Urothelium cell line (cell line): ENCODE measurements at places on chromosomes 2 and 18.
A peak's percentile ranks its signal among the peaks of the same experiment; 100 is the strongest.

DNA sequence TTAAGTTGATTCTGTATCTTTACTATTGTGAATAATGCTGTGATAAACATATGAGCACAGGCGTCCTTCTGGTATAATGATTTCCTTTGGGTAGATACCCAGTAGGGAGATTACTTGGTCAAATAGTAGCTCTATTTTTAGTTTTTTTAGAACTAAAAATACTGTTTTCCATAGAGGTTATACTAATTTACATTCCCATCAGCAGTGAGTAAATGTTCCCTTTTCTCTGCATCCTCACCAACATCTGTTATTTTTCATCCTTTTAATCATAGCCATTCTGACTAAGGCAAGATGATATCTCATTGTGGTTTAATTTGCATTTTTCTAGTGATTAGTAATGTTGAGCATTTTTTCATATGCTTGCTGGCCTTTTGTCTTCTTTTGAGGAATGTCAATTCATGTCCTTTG lies 35.1 kb downstream of the PMS1 start:
- DNase-seq = no peak

DNA sequence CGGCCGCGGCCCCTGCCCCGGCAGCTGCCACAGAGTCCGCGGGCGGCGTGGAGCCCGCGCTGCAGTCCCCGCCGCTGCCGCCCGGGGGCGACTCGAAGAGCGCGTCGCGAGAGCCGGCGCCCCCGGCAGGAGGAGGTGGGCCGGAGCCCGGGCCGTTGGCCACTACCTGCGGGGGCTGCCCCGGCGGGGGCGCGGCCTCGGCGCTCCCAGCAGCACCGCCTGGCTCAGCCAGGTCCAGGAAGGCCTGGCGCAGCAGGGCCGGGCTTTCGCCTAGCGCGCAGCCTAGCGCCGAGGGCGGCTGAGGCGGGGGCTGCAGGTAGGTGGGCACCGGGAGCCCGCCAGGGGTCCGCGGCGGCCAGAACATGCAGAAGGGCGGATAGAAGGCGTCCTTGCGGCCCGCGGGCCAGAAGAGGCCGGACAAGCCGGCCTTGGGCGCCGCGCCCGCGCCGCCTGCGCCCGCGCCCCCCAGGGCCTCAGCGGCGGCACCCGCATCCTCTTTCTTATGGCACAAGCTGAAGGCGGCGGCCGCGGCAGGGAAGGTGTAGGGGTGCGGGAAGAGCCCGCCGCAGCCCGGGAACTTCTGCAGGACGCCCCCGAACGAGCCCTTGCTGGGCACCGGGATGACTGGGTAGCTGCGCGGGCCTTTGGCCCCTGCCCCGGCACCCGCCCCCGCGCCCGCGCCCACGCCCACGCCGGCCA lies 3.9 kb downstream of the SKOR2 start:
- DNase-seq = peak; percentile 10

DNA sequence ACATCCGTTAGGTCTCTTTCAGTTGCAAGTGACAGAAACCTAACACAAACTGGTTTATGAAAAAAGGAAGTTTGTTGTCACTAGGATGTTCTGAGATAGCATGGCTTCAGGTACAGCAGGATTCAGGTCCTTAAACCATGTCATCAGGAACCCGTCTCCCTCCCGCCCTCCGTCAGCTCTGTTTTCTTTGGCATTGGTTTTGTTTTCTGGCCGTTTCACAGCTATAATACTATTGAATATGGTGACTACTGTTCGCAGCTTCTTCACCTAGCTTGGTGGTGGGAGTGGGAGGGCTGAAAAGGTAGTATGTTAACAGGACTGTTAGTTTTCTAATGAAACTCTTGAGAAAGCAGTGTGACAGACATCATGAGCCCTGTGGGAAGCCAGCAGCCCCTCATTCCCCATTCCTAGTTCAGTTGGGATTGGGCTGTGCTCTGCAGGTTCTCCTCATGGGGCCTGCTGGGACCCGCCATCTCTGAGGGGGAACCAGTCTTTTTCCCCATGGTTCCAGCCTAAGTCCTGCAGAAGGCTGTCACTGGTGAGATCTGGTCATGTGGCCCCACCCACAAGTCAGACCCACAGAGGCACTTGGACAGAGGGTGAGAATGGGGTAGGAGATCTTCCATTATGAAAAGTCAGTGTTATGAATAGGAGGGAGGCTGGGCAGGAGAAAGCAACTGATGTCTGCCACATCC lies 12.1 kb downstream of the PTMA start:
- DNase-seq = no peak

- DNase-seq = no peak
Observed at GRCh38 chr2:217846321-217846743, 156.5 kb downstream of the TNS1 start.

DNA sequence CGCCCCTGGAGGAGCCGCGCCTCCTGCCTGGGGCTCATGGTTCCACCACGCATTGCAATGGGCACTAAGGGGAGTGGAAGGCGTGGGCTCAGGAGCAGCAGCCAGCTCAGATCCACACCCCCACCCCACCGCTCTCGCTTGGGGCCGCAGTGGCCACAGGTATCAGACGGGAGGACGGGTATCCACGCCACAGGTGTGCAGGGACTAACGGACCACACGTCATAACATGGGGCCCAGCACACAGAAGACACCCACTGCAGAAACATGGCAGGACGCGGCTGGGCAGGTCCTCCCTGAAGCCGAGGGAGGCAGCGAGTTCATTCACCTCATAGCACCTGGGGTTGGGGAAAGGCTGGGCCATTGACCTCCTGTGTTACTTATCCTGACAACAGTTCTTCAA lies 13.0 kb downstream of the HDAC4 start:
- DNase-seq = no peak

DNA sequence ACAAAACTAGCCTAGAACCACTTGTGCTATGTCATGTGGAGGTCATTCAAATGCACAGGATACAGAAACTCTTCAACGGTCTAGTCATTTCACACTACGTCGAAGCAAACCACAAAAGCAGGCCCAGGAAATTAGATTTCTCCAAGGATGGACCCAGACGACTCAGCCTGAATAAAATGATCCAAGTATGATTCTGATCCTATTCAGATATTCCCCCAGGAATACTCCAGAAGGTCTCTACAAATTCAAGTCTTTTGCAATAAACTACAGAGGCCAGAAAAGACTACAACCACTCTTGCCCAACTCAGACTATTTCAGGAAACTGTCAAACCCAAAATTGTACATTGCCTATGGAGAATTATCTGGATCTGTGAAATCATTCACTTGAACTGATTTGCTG lies 422.5 kb downstream of the METTL4 start:
- DNase-seq = no peak

- DNase-seq = no peak
Observed at GRCh38 chr2:100840519-100840918, 20.6 kb downstream of the NPAS2 start.

GRCh38 chr2:99152199-99152895 lies 2.4 kb downstream of the TSGA10 start:
- DNase-seq = no peak

GRCh38 chr18:58937071-58937886 lies 72.6 kb downstream of the ZNF532 start:
- DNase-seq = no peak

- no peak for DNase-seq
Observed at GRCh38 chr2:20451761-20452499, 5.1 kb downstream of the RHOB start.

DNA sequence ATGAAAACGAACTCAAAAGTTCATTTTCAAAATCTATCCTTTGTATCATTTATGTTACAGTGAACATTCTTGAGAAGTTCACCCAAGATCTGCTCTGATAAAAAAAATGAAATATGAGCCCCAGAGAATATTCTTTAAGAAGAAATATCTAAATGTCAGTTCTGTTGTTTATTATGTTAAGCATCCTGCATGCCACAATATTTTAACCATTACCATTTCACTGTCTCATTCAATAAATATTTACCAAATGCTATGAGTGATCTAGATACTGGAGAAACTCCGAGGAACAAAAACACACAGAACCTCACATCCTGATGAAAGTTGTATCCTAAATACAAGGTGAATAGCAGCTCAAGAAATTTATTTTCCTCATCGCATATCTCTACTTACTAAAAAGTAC lies 170.2 kb downstream of the ZNF385B start:
- no peak for DNase-seq

GRCh38 chr2:21183306-21183705 lies 59.5 kb downstream of the TDRD15 start:
- no peak for DNase-seq

DNA sequence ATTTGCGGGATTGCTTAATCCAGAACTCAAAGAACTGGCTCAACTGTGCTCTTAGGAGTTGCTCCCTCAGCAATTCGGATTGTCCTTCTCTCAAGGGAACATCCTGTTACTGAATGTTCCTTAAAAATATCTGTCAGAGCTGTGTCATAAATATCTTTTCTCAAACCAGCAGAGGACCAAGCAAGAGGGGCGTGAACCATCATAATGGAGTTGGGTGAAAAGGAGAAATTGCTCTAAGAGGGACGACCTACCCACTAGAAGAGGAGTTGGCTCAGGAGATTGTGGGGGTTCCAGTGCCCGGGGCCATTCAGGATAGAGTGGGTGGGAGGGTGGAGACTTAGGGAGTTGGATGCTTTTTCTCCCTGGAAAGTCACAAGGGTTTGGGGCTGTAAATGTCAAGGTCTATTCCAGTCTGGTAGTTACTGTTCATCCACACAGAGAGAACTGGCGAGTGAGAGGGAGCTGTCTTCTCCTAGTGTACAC lies 59.5 kb downstream of the MERTK start:
- no peak for DNase-seq

- no peak for DNase-seq
Observed at GRCh38 chr2:67806816-67807215, 256.0 kb downstream of the C1D start.

- no peak for DNase-seq
Observed at GRCh38 chr18:3434685-3435084, 15.3 kb upstream of the TGIF1 start.

DNA sequence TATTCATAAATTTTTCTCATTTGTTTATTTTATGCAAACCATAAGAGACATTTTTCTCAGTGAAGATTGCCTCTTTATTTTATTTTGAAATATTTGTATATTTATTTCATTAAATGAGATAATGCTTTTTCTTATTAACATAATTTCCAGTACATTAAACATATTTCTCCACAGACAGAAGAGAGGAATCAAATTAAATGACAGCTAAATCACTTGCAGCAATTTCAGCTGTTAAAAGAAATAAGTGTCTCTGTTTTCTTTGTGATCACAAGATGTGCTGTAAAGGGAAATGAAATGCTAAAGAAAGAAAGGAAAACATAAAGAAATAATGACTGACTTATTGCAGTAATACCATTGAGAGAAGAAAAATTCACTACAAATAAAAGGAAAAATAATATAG lies 414.0 kb upstream of the FANCL start:
- DNase-seq = no peak

GRCh38 chr2:26074676-26075075 lies 40.8 kb downstream of the RAB10 start:
- DNase-seq = no peak

GRCh38 chr2:29110916-29111535 lies 4.2 kb upstream of the CLIP4 start:
- DNase-seq = no peak

- DNase-seq = peak; percentile 75
Observed at GRCh38 chr2:102439065-102439695, 16.2 kb downstream of the IL18RAP start.

DNA sequence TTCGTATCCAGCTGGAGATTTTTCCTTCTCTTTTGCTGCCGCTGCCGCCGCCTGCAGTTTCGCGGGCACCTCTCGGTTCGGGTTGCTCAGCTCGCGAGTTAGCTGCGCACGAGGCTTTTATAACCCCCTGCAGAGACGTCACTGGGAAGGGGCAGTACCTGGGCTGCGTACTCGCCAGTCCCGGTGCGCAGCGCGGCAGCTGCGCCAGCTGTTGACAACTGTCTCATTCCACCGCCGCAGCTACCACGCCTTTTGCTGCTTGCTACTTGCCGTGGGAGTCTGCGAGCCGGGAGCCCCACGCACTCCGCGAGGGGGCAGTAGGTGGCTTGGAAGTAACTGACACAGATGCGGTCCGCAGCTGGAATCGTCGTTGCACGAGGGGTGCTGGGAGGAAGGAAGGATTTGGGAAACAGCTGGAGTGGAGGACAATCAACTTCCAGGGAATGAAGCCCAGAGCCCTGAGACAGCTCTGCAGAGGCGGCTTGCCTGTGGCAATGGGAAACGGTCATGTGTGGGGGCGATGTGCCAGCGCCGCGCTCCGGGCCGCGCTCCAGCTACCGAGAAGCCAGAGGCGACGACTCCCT lies at the start of gene TACR1:
Gene TACR1, minus strand, starts transcription at position 93 of the 584 bp plus-strand sequence. CDS start 586 bp downstream, outside the sequence.
- DNase-seq = peak; percentile 69

- peak; percentile 74 for DNase-seq
Observed at GRCh38 chr2:204108330-204108751, 171.8 kb downstream of the ICOS start.

GRCh38 chr2:235453605-235454151 lies 40.2 kb upstream of the AGAP1 start:
- no peak for DNase-seq

DNA sequence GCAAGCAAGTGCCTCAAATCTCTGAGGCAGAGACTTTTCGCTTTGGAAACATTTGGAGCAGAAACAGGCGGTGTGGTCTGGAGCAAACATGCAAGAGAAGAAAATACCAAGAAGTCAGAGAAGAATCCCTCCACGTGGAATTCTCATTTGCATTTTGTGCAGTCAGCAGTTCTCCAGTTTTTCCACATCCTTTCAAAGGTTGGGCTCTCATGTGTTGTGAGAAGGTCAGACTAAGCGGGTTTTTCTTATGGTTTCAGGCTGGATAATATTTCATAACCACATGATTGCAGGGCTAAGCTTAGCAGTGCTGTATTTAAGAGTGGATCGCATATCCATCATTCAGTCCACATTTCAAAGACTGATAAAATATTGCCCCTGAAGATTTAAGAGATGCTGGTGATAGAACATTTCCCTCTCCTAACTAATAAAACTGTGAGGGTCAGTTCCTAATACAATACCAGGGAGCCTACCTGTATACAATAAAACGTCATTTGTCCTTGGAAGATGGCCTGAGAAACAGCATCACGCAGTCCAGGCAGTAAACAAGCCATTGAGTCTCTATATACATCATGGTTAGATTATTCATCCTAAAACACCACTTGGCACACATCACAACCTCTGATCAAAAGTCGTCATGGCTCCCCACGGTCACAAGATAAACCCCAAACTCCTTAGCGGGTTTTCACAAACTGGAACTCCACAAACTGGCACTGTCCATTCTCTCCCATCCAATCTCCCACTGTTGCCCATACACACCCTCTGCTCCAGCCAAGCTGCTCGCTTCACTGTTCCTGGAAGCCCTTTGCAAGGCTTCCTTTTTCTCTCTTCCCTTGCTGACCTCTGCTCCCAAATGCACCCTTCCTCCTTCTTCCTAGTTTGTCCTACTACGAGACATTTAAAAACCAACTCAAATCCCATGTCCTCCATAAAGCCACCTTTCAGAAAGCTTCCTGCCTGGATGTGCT lies 31.5 kb downstream of the ANKRD44 start:
- DNase-seq = no peak

- DNase-seq = no peak
Observed at GRCh38 chr2:88813612-88814011, 122.1 kb downstream of the RPIA start.
